ENCODE measurements at places on chromosomes 5 and 9.

GRCh38 chr5:34531751-34532360 is 124.3 kb upstream of the RAI14 start:
- DNase-seq: no peak

- DNase-seq: no peak
Measured at GRCh38 chr5:63025679-63026078, 447.1 kb downstream of the LRRC70 start.

- DNase-seq: no peak
Measured at GRCh38 chr9:88754886-88755285, 219.9 kb downstream of the NXNL2 start.

DNA sequence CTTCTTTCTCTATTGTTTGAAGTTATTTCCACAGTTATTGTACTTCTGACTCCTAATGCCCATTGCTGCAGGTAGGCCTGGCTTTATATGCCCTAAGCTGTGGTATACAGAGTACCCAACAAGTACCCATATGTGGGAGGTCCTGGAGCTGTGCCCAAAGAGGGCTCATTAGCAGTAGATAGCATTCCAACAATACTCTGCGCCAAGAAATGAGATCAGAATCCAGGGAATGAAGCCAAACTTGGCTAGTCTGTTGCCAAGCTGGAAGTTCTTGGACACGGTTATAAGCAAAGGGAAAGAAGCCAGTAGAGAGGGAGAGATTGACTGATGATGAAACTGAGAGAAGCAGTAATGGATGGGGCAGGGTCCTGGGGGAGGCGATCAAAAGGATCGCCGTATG is 29.7 kb upstream of the FAM169A start:
- no peak for DNase-seq

DNA sequence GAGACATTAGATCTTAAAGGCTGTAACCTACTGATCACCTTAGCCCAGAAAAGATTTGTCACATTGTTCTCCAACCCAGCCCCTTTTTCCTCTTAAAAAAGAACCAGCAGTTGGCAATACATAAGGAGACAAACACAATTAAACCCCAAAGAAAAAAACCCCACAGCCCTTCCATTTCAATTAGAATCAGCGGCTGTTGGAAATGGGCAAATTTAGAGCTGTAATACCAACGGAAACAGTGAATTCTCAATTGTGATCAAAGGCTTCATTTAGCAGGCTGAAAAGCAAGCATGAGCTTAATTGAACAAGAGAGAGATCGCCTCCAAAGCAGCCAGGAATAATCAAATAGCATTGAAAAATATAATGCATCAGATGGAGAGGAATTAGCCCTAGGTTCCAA is 153.6 kb downstream of the FAM114A2 start:
- no peak for DNase-seq

DNA sequence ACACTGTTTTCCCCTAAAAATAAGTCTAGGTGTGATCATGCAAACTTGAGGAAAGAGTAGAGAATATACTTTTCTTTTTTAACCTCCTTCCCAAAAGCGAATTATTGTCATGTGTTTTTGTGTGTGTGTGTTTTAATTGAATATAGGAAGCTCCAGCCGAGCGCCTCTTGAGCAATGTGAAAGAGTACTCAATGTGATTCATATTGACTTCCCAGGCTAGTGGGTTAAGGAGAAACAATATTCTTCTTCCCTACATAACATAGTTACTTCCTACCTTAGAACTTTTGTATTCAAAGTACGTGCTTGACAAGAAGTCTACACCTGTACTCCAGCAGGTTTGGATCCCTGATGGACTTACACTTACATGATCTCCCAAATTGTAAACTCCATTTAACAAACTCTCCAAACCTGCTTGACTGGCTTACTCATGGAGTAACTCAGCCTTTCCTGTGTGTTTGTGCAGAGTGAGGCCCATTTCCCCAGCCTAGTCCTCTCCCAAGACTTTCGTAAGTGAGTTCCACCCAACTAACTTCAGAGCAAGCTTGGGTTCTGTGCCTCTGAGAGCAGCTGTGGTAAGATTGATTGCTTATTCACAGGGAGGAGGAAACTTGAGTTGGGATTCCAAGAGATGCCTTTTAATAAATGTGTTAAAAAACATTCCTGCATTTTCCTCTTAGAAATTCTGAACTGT is 9.3 kb downstream of the SLC28A3 start:
- no peak for DNase-seq

- no peak for DNase-seq
Measured at GRCh38 chr5:150987746-150988145, 32.6 kb upstream of the GPX3 start.

DNA sequence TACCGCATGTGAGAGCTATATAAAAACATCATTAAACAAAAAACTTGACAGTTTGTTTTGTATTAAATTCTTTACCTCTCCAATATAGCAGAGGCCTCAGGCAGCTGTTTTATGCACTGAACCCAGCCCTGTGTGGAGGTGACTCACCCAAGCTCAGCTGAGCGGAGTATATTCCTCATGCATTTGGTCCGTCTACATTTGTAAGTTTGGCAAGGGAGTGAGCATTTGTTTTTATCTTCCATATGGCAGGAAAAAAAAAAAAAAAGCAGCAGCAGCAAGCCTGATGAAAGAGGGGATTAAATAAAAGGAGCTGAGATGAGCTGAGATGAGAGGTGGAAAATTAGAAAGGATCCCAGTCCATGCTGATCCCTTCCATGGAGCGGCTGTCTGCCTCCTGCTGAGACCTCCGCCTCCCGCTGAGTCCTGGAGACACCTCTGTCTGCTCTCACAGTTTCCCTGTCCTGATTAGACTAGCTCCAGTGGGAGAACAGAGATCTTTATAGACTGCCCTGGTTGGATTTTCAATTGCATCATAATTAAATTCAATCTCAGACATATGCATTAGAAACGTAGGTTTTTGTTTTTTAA is 112.0 kb upstream of the CTNND2 start:
- DNase-seq: no peak

DNA sequence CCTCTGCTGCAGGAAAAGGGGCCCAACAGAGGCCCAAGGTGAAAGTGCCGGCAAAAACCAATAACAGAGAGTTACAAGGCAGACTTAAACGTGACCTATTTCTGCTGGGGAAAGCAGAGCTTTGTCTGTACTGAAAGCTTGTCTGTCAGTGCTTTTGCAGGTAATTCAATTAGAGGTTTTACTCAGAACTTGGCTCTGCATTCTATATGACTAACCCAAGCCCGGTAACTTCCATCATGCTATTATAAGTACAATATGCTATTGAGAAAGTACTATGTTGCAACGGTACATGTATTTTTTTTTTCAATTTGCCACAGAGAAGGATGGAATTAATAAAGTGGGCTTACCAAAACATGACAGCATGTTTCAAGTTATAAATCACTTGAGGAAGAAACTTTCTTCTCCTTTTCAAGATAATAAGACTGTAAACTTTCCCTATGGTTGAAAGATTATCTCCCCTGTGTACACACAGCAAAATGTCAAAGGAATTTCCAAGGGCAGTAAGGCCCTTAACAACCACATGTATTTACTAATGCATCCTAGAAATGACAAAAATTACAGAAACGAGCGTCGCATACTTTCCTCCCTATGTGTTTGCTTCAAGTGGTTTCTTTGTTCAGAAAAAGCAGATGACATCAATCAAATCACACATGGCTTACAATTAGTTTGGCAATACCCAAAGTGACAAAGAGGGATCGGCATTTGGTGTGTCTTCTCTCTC is 282.4 kb downstream of the EFNA5 start:
- no peak for DNase-seq

- DNase-seq: no peak
Measured at GRCh38 chr5:115844321-115844817, 2.6 kb downstream of the AP3S1 start.

DNA sequence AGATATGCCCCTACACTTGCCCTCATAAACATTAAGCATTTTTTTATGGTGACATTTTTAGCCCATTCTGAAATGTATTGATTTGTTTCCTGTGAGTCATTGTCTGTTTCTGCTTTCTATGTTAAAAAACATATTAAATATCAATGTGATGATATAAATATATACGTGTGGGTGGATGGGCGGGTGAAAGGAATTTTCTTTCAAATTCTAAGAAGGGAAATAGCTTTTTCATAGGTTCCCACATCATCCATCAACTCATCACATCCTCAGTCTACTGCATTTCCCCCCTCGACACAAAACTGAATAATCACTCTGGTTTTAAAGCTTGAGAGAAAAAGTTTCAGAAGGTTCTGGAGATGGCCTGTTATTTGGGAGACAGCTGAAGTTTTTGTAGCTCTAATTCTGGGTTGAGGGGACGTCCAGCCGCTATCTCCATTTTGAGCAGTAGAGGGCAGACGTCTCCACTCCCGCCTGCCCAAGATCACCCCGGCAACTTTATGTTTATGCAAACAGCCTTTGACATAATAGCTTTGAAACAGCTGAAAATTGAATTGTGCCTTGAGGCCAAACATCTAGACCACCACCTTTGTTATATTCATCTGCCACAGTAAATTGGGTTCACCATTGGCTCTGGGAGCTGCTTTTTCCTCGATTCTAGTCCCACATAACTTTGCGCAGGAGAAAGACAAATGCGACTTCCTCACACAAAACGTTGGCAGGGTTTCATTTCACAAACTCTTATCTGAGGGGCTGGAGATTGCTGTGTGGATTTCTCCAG is 216.2 kb upstream of the CLINT1 start:
- peak; percentile 19 for DNase-seq

- no peak for DNase-seq
Measured at GRCh38 chr9:120281665-120282064, 298.3 kb downstream of the CDK5RAP2 start.

GRCh38 chr5:170538096-170538465 is 34.3 kb downstream of the KCNIP1 start:
- no peak for DNase-seq

DNA sequence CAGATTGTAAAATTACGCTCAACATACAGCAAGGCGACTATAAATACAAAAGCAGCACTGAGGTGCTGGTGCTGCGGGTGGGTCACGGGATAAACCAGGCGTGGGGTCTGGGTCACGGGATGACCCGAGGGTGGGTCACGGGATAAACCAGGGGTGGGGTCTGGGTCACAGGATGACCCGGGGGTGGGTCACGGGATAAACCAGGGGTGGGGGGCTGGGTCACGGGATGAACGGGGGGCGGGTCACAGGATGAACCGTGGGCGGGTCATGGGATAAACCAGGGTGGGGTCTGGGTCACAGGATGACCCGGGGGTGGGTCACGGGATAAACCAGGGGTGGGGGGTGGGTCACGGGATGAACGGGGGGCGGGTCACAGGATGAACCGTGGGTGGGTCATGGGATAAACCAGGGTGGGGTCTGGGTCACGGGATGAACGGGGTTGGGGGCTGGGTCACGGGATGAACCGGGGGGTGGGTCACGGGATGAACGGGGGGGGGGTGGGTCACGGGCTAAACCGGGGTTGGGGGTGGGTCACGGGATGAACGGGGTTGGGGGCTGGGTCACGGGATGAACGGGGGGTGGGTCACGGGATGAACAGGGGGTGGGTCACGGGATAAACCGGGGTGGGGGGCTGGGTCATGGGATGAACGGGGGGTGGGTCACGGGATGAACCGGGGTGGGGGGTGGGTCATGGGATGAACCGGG is 30.2 kb upstream of the SLC9A3 start:
- no peak for DNase-seq

DNA sequence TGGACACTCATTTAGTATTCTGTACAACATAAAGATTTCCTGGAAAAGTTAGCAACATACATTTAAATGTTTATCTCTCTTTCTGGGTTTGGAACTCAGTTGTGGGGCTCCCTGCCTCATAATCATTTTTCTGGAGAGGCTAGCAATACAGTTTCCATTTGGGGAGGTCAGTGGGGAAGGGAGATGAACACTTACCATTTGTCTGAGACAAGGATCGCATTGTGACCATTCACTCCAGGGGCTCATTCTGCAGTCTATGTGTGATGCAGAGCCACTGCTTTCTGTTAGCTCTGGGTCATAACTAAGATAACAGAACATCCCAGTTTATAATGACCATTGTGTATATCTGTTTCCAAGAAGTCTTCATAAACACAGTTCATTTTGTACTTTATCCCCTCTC is 22.4 kb downstream of the C9 start:
- no peak for DNase-seq

DNA sequence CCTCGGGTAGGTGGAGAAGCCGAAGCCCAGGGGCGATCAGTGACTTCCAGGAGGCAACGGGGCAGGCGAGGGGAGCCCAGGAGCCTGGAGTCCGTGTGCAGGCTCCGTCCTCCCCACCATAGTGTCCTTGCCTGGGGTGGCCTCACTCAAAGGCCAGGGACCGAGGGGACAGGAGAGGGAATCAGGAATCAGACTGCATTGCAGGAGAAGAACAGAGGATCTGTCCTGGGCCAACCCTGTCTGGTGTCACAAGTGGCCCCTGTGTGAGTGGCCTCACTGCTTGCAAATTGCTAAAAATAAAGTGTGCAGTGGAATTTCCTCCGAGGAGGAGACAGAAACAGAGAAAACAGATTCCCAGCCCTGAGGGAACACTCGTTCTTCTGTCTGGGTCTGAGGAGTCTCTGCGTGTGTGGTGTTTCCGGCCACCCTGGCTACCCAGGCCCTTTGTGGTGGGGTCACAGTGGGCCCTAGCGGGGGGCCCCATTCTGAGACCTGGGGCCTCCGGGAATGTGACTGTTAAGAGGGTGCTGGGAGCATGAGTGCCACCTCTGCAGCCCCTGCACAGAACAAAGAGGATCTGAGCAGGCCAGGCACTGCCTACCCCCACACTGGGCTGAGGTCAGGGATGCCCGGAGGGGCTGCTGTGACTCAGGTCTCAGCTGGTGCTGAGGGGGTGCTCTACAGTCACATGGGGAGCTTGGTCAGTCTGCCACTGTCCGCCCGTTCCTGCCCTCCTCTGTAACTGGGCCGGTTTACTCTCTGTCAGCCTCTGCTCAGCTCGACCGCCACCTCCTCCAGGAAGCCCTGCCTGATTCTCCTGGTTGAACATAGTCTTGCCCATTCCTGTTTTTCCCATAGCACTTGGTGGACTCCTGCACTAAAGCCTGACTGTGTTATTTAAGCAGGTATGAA is 7.4 kb downstream of the TRAF1 start:
- DNase-seq: no peak

- no peak for DNase-seq
Measured at GRCh38 chr5:7802855-7803254, 48.1 kb downstream of the CFAP90 start.

DNA sequence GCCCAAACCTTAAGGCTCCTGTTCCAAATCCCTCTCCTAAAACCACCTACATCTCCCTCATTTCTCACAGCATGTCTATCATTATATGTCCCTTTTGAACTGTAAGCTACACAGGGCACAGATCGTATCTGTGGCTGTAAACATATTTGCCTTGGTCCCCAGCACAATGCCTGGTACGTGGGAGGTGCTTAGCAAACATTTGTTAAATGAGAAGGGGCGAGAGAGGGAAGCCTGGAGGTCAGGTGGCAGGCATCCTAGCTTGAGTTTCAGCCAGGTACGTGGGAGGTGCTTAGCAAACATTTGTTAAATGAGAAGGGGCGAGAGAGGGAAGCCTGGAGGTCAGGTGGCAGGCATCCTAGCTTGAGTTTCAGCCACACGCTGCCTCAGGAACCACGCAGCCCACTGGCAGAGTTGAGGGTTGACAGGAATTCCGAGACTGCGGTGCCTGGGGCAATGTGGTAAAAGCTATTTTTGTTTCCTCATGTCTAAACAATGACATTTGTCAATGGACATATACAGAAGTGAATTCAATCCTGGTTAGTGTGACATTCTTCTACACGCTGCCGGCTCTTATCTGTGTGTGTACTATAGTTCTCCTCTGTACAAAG is 113.6 kb downstream of the EFNA5 start:
- DNase-seq: no peak

- DNase-seq: no peak
Measured at GRCh38 chr5:152255411-152255810, 149.7 kb downstream of the NMUR2 start.
